ENCODE measurements at places on chromosomes 5 and 9. TPM values are rescaled to one million over a fixed set of nuclear protein-coding genes. Genes with fewer than 3 reads are reported as not detected.

Gene PCDHA6
- 1.1 TPM for total RNA-seq

Gene FRRS1L
- total RNA-seq, result 0.36 TPM

Gene LECT2
- not detected for total RNA-seq

Gene CARTPT
- total RNA-seq, result not detected

Gene SLC34A3
- not detected for total RNA-seq

Gene C5orf34
- total RNA-seq, result 3.8 TPM

Gene GFI1B
- total RNA-seq, result not detected

Gene MCC
- 45.6 TPM for total RNA-seq

Gene SPATA31C1
- not detected for total RNA-seq

Gene PRRX2
- 34.8 TPM for total RNA-seq

- H3K36me3 ChIP-seq, result no peaks in the 10 kb centered on the region
- H3K4me1 ChIP-seq, result no peaks in the 10 kb centered on the region
- DNase-seq, result no peak
- H3K27ac ChIP-seq, result no peak overlapping the region
- peaks cover 14% of the 10 kb centered on the region for H3K27me3 ChIP-seq
- no peak overlapping the region for H3K4me3 ChIP-seq
These were observed 251.5 kb downstream of the FSTL4 start for GRCh38 chr5:133360693-133361472.

DNA sequence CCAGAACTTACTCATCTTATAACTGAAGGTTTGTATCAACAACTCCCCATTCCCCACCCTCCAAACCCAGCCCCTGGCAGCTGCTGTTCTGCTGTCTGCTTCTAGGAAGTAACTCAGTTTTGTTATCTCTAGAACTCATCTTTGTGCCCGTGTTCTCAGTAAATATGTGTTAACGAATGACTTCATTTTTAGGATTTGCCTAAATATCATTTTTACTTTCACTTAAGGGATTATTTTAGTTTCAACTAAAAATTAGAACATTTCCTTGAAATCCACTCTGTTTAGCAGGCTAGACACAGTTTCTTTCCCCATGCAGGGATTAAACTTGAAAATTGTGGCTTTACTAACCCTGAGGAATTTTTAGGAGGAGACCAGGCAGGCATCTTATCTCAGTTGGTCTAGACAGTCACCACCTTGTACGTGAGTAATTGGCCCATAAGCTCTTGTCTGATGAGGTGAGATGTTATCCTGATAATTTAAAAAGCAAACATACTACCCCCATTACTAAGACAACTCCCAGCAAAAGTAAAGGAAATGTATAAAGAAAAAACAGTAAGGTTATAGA, 68.2 kb upstream of the TNFAIP8 start:
- H3K4me1 ChIP-seq, result peaks cover 23% of the 10 kb centered on the region
- DNase-seq, result no peak
- peak overlapping the region; percentile 40 for H3K27ac ChIP-seq
- no peaks in the 10 kb centered on the region for H3K27me3 ChIP-seq
- no peak overlapping the region for H3K4me3 ChIP-seq

- H3K36me3 ChIP-seq, result no peaks in the 10 kb centered on the region
- no peaks in the 10 kb centered on the region for H3K27me3 ChIP-seq
- no peak overlapping the region for H3K27ac ChIP-seq
- DNase-seq, result peak; percentile 47
These were observed 85.7 kb upstream of the GRIA1 start for GRCh38 chr5:153404747-153405146.

- H3K4me3 ChIP-seq, result no peak overlapping the region
- no peaks in the 10 kb centered on the region for H3K36me3 ChIP-seq
- no peak overlapping the region for H3K27ac ChIP-seq
- H3K4me1 ChIP-seq, result peaks cover 7% of the 10 kb centered on the region
- no peaks in the 10 kb centered on the region for H3K27me3 ChIP-seq
- no peak for DNase-seq
These were observed 374.9 kb downstream of the TLE4 start for GRCh38 chr9:79946712-79947111.

- no peaks in the 10 kb centered on the region for H3K4me1 ChIP-seq
- no peak for DNase-seq
- H3K36me3 ChIP-seq, result no peaks in the 10 kb centered on the region
- no peaks in the 10 kb centered on the region for H3K27me3 ChIP-seq
These were observed 625.4 kb upstream of the EDIL3 start for GRCh38 chr5:85010014-85010562.

- peaks cover 11% of the 10 kb centered on the region for H3K27me3 ChIP-seq
- H3K36me3 ChIP-seq, result no peaks in the 10 kb centered on the region
- peak; percentile 65 for DNase-seq
- H3K4me1 ChIP-seq, result no peaks in the 10 kb centered on the region
These were observed 11.1 kb downstream of the CXCL14 start for GRCh38 chr5:135567661-135568060.

- H3K4me3 ChIP-seq, result no peak overlapping the region
- H3K4me1 ChIP-seq, result no peaks in the 10 kb centered on the region
- H3K27me3 ChIP-seq, result no peaks in the 10 kb centered on the region
- no peaks in the 10 kb centered on the region for H3K36me3 ChIP-seq
- no peak overlapping the region for H3K27ac ChIP-seq
These were observed 23.7 kb upstream of the SPZ1 start for GRCh38 chr5:80296121-80296520.

- H3K4me1 ChIP-seq, result peaks cover 16% of the 10 kb centered on the region
- no peak overlapping the region for H3K4me3 ChIP-seq
- H3K36me3 ChIP-seq, result peaks cover 3% of the 10 kb centered on the region
- no peak overlapping the region for H3K27ac ChIP-seq
These were observed 9.4 kb downstream of the ERAP2 start for GRCh38 chr5:96885518-96886338.

DNA sequence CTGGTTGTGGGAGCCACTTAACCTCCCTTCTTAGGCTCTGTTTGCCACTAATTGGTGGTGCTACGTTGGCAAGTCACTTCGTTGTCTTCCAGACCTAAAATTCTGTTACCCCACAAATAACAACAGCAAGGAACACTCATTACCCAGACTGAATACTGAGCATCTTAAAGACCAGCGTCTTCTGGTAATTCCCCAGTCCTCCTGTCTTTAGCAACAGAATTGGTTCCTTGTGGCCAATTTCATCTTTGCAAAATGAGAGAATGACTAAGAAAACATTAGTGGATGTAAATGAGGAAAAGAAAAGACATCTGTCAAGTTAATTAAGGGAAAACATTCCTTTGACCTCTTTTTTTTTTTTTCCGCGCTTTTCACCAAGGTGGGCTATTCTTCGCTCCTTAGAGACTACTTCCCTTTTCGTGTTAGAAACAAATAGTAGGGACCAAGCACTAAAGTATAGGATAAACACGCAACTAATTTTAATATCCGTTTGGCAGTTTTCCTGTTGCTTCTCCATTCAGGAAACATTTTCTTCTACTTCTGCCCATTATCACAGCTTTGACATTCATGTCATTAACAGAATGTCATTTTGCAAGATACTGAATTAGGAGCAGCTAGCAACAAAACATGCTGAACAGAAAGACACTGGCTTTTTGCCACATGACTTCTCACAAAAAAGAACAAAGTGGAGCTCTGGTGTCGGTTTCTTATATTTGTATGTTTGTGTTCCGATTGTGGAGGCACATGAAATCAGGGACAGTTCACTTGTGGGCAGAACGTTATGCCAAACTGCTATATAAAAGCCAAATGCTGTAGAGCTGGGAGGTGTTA, 154.2 kb downstream of the CD180 start:
- no peaks in the 10 kb centered on the region for H3K36me3 ChIP-seq
- no peaks in the 10 kb centered on the region for H3K27me3 ChIP-seq
- DNase-seq, result no peak
- H3K27ac ChIP-seq, result no peak overlapping the region
- peaks cover 14% of the 10 kb centered on the region for H3K4me1 ChIP-seq
- no peak overlapping the region for H3K4me3 ChIP-seq

DNA sequence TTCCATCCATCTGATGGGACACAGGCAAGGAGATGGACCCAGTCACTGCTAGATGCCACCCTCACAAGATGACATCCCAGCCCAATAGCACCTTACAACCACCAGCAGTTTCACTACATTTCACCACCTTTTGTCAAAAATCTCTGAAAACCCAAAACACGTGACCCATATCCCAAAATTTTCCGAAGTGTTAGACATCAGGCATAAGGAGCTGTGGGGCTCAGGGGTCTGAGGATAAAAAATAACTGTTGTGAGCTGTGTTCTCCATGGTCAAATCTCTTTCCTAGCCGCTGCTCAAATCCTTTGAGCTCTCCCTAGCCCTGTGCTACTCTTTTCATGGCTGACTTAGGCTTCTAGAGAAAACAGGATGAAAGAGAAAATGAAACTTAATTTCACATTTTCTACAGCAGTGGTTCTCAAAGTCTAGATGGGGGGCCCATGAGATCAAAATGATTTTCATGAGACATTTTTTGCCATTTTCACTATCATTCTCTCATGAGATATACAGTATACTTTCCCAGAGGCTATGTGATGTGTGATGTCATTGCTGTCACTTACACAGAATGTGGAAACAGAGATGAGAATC, 40.7 kb downstream of the TIMD4 start:
- no peak overlapping the region for H3K27ac ChIP-seq
- no peaks in the 10 kb centered on the region for H3K27me3 ChIP-seq
- H3K4me3 ChIP-seq, result no peak overlapping the region
- no peak for DNase-seq
- H3K4me1 ChIP-seq, result no peaks in the 10 kb centered on the region
- no peaks in the 10 kb centered on the region for H3K36me3 ChIP-seq

DNA sequence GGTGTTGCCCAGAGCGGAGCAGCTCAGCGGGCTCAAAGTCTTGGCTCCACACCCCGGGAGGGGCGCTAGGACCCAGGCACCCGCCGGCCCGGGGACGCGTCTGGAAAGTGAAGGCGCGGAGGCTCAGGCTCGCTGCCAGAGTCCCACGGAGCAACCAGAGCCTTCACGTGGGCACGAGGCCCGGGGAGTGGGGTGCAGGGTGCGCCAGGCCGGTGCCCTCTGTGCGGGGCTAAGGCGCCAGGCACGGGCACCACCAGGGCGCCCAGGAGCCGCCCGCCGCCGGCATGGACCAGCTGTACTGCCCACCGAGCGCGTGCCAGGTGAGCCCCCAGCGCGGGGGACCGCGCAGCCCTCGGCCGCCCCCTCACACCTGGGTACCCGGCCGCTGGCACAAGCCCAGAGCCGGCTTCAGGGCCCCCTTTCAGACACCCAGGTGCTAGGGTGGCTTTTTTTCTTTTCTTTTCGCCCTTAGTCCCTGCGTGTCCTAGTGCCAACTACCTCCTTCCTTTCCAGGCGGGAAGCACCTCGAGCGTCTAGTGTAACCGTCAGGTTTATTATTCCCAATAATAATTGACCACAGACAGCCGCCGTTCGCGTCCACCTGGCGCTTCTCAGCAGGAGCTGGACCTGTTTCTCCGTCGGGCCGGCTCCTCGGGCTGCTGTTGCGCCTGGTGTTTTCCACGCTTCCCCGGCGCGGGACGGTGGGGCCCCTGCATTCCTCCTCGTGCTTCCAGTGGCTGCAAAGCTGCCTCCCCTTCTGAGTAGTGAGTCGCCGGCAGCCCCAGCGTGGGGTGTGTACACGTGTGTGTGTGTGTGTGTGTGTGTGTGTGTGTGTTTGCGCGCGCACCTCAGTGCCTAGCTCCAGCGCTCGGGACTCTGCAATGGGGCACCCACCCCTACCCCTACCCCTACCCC, 30.1 kb upstream of the PDE8B start:
- no peak for DNase-seq
- H3K36me3 ChIP-seq, result no peaks in the 10 kb centered on the region
- H3K27me3 ChIP-seq, result peaks cover 67% of the 10 kb centered on the region
- H3K4me3 ChIP-seq, result peak overlapping the region; percentile 57
- H3K4me1 ChIP-seq, result no peaks in the 10 kb centered on the region

- no peaks in the 10 kb centered on the region for H3K4me1 ChIP-seq
- H3K27me3 ChIP-seq, result no peaks in the 10 kb centered on the region
- no peaks in the 10 kb centered on the region for H3K36me3 ChIP-seq
- no peak for DNase-seq
- H3K4me3 ChIP-seq, result no peak overlapping the region
These were observed 157.9 kb downstream of the KDM4C start for GRCh38 chr9:6915635-6916034.

GRCh38 chr5:150490754-150491153, 17.2 kb upstream of the NDST1 start:
- H3K4me1 ChIP-seq, result peaks cover 61% of the 10 kb centered on the region
- peak overlapping the region; percentile 18 for H3K4me3 ChIP-seq
- no peaks in the 10 kb centered on the region for H3K27me3 ChIP-seq
- H3K36me3 ChIP-seq, result peaks cover 34% of the 10 kb centered on the region
- DNase-seq, result peak; percentile 14

- no peak for DNase-seq
- no peak overlapping the region for H3K27ac ChIP-seq
- no peaks in the 10 kb centered on the region for H3K36me3 ChIP-seq
- H3K4me3 ChIP-seq, result no peak overlapping the region
These were observed 212.9 kb downstream of the ARRDC3 start for GRCh38 chr5:91170266-91170665.

DNA sequence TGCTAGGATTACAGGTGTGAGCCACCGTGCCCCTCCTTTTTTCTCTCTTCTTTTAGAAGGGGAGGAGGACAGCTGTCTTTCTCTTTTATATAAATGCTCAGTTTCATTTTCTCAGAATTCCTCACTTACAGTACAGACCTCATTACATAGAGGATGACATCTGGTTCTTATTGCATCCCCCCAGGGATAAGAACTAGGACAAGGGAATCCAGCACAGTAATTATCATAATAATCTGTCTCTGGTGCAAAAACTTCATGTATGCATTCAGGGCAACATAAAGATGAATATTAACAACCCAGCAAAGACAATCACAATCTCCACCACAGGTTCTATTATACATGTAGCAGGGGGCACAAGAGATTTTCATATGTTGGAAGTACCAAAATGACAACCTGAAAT, 5.1 kb downstream of the SPZ1 start:
- H3K4me3 ChIP-seq, result no peak overlapping the region
- H3K4me1 ChIP-seq, result no peaks in the 10 kb centered on the region
- H3K36me3 ChIP-seq, result no peaks in the 10 kb centered on the region
- H3K27ac ChIP-seq, result no peak overlapping the region

- no peaks in the 10 kb centered on the region for H3K27me3 ChIP-seq
- peak; percentile 91 for DNase-seq
- no peak overlapping the region for H3K27ac ChIP-seq
- peaks cover 27% of the 10 kb centered on the region for H3K4me1 ChIP-seq
These were observed 207.5 kb downstream of the NXNL2 start for GRCh38 chr9:88742483-88742882.

DNA sequence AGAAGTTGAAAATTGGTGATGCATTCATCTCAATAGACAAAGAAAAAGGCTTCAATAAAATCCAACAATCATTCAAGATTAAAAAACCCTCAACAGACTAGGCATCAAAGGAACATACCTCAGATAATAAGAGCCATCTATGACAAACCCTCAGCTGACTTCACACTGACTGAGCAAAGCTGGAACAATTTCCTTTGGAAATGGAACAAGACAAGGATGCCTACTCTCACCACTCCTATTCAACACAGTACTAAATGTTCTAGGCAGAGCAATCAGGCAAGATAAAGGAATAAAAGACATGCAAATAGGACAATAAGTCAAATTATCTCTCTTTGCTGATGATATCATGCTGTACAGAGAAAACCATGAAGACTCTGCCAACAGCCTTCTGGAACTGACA, 1188.1 kb downstream of the DTWD2 start:
- H3K36me3 ChIP-seq, result no peaks in the 10 kb centered on the region
- no peaks in the 10 kb centered on the region for H3K4me1 ChIP-seq
- no peaks in the 10 kb centered on the region for H3K27me3 ChIP-seq
- no peak for DNase-seq
- H3K4me3 ChIP-seq, result no peak overlapping the region
- H3K27ac ChIP-seq, result no peak overlapping the region

GRCh38 chr9:126058011-126058531, 268.6 kb upstream of the MVB12B start:
- H3K27me3 ChIP-seq, result peaks cover 64% of the 10 kb centered on the region
- no peak overlapping the region for H3K4me3 ChIP-seq
- no peaks in the 10 kb centered on the region for H3K4me1 ChIP-seq
- no peak for DNase-seq

- no peak overlapping the region for H3K4me3 ChIP-seq
- H3K27ac ChIP-seq, result no peak overlapping the region
- no peak for DNase-seq
- no peaks in the 10 kb centered on the region for H3K36me3 ChIP-seq
- H3K4me1 ChIP-seq, result no peaks in the 10 kb centered on the region
These were observed 1581.2 kb upstream of the WWC1 start for GRCh38 chr5:166710271-166710670.

Data from osteoblast (primary cell).